Bronchial epithelial cell (primary cell): ENCODE measurements at places on chromosomes 7 and 10.
A peak's percentile ranks its signal among the peaks of the same experiment; 100 is the strongest.

DNA sequence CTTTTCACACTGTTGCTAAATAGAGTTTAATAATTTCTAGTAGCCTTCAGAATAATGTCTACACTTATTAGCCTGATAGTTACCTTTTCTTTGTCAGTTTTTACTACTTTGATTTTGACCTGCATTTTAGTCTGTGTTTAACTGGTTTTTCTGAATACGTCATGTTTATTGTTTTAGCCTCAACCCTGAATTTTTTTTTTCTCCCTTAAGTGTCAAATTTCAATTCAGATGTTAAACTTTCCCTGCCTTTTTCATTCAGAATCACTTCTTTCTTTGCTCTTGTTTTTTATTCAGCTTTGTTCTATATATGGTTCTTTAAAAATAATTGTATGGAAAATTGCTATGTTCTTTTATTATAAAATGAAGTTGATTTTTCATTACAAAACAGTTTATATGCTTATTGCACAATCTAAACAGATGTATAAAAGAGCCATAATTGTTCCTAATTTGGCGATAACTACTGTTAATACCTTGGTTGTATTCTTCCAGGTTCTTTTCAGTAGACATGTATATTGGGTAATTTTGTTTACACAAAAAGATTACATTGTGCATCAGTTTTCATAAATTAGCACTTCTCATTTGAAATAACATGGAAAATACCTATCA lies 159.7 kb downstream of the ADK start:
- no peak for DNase-seq

- DNase-seq, result no peak
Observed at GRCh38 chr10:110285501-110285900, 19.2 kb downstream of the SMNDC1 start.

GRCh38 chr10:79266084-79266483 lies 81.2 kb upstream of the PPIF start:
- peak; percentile 37 for DNase-seq

- no peak for DNase-seq
Observed at GRCh38 chr7:129626896-129627295, 15.4 kb downstream of the NRF1 start.

DNA sequence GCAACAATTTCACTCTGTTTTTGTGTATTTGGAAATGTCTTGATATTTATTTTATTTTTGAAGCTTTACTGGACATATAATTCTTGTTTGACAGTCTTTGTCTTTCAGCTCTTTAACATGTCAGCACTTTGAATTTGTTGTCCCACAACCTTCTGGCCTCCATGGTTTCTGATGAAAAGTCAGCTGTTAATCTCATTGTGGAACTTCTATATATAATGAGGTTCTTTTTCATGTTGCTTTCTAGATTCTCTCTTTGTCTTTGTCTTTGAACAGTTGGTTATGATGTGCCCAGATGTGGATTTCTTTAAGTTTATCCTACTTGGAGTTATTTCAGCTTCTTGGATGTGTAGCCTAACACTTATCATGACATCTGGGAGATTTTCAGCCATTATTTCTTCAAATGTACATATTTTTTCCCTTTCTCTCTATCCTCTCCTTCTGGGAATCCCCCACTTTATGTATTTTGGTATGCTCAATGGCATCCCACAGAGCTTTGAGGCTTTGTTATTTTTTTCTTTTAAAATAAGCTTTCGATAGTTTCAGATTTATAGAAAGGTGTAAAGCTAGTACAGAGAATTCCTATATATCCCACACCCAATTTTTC lies 9.5 kb upstream of the LMTK2 start:
- no peak for DNase-seq

- DNase-seq, result peak; percentile 40
Observed at GRCh38 chr10:69057951-69058297, 30.0 kb upstream of the SRGN start.

- DNase-seq, result no peak
Observed at GRCh38 chr7:46550864-46551263, 629.8 kb upstream of the IGFBP3 start.

DNA sequence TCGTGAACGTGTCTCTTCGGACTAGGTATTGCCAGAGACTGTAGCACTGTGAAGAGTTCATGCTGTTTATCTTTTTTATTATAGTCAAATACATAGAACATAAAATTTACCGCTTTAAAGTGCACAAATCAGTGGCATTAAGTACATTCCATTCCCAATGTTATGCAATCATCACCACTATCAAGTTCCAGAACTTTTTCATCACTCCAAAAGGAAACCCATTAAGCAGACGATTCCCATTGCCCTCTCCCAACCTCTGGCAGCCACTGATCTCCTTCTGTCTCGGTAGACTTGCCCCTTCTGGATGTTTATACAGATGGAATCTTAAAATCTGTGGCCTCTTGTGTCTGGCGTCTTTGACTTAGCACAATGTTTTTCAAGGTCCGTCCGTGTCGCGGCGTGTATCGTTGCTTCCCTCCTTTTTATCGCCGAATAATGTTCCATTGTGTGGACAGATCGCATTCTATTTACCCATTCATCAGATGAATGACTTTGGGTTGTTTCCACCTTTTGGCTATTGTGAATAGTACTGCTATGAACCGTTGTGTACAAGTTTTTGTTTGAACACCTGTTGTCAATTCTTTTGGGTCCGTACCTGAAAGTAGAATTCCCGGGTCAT lies 2.7 kb downstream of the PROSER2 start:
- no peak for DNase-seq

GRCh38 chr7:129159539-129159938 lies 15.0 kb downstream of the TSPAN33 start:
- DNase-seq, result no peak
